ENCODE measurements at places on chromosomes 1 and 21. TPM values are rescaled to one million over a fixed set of nuclear protein-coding genes. Genes with fewer than 3 reads are reported as not detected.

- no peak for DNase-seq
These were observed 87.7 kb downstream of the MAN1C1 start for GRCh38 chr1:25704267-25704691.

Gene SLC6A9
- 16.1 TPM for polyA plus RNA-seq

- no peak for DNase-seq
These were observed 301.8 kb downstream of the BRINP2 start for GRCh38 chr1:177472567-177472966.

GRCh38 chr1:51491166-51491981 lies 27.7 kb downstream of the EPS15 start:
- DNase-seq = no peak

All from right lung (tissue), 10 donors.